ENCODE measurements at places on chromosomes 2 and 18. TPM values are rescaled to one million over a fixed set of nuclear protein-coding genes. Genes with fewer than 3 reads are reported as not detected.

- peak; percentile 70 for DNase-seq
Observed at GRCh38 chr2:37377187-37377532, 32.7 kb downstream of the QPCT start.

DNA sequence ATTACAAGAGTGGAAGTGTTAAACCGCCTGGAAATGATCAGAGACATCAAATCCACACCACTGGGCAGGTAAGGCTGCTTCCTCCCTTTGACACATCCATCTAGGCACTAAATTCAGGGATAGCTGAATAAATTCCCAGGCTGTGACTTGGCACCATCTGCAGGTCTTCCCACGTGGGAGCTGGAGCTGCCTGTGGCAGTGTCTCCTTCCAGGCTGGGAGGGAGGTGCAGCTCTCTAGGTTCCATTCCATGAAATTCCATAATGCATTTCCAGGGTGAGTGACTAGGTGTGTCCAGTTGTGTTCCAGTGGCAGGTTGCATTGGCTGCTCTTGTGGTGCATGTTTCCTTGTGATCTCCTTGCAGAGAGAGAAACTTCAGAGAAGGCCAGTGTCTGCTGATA lies 188.9 kb upstream of the CXCR4 start:
- DNase-seq, result no peak

- DNase-seq, result no peak
Observed at GRCh38 chr2:86216575-86217555, 17.6 kb downstream of the MRPL35 start.

DNA sequence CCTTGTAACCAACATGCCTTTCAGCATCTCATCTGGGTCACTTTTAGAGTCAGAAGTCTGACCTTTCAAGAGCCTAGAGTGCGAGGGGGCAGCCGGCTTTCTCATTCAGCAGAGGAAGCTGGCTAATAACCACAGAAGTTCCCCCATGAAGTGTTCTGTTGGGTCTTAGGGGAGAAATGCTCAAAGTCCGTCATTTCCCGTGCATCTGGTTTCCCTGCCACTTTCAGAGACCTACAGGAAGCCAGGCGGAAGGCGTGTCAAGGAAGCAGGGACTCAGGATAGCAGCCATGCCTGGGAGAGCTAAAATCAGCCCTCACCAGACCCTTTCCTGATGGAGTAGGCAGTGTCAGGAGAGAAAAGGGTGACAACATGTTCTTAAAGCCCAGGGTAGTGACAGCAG lies 301.8 kb upstream of the ID2 start:
- no peak for DNase-seq

DNA sequence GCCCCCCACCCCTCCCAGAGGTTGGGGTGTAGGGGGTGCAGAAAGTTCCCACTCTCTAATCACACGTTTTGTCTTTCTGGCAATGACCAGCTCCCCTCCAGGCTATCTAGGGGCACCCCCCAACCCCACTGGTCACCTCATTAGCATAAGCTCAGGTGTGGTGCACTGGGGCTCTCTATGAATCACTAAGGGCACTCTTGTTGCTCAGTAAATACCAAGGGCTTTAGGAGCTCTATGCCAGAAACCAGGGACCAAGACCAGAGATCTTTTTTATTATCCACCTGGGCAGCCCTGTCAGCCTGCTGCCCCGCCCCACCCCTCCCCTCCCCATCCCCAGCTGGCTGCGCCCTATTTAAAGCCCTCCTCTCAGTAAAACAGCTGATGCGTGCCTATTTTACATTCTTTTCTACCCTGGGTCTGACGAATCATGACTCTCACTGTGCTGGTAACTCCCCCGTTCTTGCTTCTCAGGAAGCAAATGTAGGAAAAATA lies 24.3 kb downstream of the NCK2 start:
- DNase-seq, result no peak

The RNASEH1 gene
- 24.7 TPM for total RNA-seq

The SNTG2 gene
- total RNA-seq, result 2.5 TPM

The TUBA3E gene
- total RNA-seq, result not detected
